NCI-H1092 treated with DMSO at 0.1 percent for 48 hours (cell line): ENCODE measurements at places on chromosomes 1 and 21.

GRCh38 chr1:71641903-71642302 is 561.1 kb upstream of the ZRANB2 start:
- no peak for DNase-seq

GRCh38 chr1:183194527-183195141 is 8.6 kb downstream of the LAMC2 start:
- no peak for DNase-seq

DNA sequence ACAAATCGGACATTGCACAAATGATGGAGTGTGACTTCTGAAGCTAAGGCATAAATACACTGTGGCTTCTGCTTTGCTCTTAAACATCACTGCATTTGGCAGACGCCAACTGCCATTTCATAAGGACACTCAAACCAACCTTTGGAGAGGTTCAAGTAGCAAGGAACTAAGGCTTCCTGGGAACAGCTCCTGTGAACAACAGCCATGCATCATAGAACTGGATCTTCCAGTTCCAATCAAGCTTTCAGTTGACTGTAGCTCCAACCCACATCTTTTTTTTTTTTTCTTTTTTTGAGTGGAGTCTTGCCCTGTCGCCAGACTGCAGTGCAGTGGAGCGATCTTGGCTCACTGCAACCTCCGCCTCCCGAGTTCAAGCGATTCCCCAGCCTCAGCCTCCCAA is 10.7 kb upstream of the HUNK start:
- DNase-seq, result no peak

DNA sequence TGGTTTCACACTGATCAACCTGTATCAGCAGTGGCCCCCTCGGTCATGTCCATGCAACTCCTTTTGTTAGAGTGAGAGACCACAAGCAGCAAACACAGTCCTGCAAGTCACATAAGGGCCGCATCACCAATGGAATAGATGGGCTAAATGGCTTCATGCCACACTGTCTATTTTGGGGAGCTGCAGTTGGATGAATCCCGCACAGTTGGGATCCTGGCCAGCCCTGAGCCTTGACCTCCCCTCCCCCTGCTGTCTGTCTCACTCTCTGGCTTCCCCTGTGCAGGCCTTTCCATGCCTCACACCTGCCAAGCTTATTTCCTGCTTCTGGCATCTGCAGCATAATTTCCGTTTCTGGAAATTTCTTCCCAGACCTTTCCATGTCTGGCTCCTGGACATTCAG is 57.0 kb downstream of the CNIH3 start:
- DNase-seq, result no peak

GRCh38 chr1:74771913-74772515 is 39.1 kb downstream of the TYW3 start:
- peak; percentile 39 for DNase-seq

DNA sequence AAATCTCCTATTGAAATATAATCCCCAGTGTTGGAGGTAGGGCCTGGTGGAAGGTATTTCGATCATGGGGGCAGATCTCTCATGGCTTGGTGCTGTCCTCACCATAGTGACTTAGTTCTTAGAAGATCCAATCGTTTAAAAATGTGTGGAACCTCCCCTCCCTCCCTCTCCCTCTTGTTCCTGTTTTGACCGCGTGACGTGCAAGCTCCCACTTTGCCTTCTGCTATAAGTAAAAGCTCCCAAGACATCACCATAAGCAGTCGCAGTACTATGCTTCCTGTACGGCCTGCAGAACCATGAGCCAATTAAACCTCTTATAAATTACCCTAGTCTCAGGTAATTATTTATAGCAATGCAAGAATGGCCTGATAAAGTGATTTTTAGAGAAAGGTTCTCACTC is 10.9 kb upstream of the RGS2 start:
- no peak for DNase-seq

GRCh38 chr1:156910309-156910782 is 10.1 kb upstream of the LRRC71 start:
- DNase-seq, result no peak
